ENCODE measurements at places on chromosomes 5 and 9.
A peak's percentile ranks its signal among the peaks of the same experiment; 100 is the strongest.

- no peak for DNase-seq
Measured at GRCh38 chr5:123709422-123709821, 197.4 kb downstream of the CSNK1G3 start.

DNA sequence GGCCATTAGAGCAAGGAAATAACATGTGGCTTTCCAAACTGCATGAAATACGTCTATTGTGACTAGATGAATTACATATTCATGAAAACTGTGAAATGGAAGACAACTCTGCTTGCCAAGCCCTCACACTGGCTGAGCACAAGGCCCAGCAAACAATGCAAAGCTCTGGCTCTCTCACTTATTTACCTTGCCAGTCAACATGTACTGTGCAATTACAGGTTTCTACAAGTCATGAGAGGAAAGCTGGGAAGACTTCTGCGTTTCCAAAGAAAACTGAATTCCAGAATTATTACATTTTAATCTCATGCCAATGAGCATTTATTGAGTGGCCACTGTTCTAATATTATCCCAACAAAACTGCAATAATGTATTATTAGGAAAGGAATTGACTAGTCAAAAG is 12.1 kb upstream of the C5orf63 start:
- no peak for DNase-seq

- DNase-seq = no peak
Measured at GRCh38 chr9:13020146-13021040, 245.6 kb downstream of the LURAP1L start.

DNA sequence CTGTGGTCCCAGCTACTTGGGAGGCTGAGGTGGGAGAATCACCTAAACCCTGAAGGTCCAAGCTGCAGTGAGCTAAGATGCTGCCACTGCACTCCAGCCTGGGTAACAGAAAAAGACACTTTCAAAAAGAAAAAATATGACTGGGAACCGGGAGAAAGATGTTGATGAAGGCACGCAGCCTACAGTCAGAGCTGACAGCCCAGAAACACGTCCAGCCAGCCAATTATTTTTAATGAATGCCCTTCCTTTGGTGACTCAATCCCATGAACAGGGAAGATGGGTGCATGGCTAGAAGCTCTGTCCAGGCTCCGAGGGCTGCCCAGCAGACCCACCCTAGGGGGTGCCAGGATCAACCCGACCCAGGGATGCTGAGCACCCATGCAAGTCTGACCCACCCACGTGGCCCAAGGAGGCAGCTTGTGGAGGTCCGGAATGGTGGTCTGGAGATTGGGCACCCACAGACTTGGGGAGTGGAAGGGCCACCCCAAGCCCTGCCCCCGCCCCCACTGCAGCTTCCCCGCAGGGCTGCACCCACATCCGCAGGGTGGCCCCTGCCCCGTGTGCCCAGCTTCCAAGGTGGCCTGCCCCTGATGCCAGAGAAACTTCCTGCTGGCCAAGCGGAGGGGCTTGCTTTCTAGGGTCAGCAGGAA is 51.0 kb downstream of the ADAMTS2 start:
- no peak for DNase-seq

DNA sequence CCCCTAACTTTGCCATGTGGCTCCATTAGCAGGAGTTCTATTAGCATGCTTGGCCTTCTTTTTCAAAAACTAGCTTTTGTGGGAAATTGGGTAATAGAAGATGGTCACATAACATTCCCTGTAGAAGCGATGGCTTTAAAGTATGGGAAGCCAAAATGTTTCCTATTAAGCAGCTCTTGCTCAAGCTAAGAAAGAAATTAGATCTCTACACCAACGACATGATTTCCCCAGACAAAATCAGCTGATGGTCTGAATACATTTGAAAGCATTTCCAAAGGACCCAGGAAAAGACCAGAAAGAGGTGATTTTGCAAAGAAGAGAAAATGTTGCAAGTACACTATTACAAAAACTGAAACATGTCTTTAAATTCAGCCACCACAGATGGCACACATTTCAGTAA is 4.8 kb upstream of the NFIL3 start:
- DNase-seq = no peak

- DNase-seq = no peak
Measured at GRCh38 chr9:83778164-83778563, 39.4 kb downstream of the GKAP1 start.

DNA sequence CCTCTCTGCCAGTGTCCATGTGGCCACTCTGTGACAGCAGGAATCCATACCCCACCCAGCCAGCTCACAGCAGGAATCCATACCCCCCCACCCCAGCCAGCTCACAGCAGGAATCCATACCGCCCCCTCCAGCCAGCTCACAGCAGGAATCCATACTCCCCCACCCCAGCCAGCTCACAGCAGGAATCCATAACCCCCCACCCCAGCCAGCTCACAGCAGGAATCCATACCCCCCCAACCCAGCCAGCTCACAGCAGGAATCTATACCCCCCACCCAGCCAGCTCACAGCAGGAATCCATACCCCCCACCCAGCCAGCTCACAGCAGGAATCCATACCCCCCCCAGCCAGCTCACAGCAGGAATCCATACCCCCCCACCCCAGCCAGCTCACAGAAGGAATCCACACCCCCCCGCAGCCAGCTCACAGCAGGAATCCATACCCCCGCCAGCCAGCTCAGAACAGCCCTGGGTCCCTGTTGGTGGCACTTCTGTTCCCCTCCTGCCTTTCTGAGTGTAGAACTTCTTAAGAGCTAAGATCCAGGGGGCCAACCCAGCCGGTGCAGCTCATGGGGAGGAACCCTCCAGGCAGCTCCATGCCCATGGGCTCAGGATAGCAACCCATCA is 8.4 kb upstream of the RXRA start:
- no peak for DNase-seq

- peak; percentile 26 for DNase-seq
Measured at GRCh38 chr9:91837981-91838731, 111.9 kb downstream of the ROR2 start.

GRCh38 chr9:36938617-36939016 is 95.5 kb downstream of the PAX5 start:
- no peak for DNase-seq

DNA sequence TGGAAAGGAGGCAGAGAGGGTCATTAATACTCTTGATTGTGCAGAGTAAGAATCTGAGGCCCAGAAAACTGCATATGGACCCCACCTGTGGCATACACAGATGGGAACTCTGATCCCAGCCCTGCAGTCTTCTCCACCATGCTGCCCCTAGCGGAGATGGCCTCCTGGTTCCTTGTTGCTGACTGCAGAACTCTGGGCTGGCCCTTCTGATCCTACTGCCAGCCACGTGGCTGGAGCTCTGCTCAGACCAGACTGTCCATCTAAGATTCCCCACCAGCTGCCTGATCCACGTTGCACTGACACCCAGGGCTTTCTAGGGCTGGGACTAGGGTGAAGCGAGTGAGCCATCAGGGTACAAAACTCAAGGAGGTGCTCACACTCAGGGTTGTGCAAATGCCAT is 245.7 kb upstream of the NR4A3 start:
- DNase-seq = no peak

DNA sequence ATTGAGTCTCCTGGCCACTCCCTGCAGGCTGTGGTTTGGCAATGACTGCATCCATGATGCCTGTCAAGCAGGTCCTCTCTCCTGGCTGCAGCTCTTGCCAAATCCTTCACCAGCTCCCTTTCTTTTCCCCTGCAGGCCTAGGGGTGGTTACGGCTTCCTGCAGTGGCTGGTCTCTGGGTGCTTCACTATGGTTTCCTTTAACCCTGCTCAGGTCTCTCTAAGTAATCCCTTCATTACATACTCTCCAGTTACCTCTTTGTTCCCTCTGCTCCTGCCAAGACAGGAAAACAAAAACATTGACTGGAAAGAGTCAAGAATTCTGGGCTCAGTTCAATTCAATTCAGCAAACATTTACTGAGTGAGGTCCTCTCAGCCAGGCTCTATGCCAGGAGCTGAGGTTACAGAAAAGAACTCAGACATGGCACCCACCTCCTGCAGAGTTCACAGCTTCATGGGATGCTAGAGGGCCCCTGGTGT is 19.8 kb upstream of the PTPN3 start:
- no peak for DNase-seq

DNA sequence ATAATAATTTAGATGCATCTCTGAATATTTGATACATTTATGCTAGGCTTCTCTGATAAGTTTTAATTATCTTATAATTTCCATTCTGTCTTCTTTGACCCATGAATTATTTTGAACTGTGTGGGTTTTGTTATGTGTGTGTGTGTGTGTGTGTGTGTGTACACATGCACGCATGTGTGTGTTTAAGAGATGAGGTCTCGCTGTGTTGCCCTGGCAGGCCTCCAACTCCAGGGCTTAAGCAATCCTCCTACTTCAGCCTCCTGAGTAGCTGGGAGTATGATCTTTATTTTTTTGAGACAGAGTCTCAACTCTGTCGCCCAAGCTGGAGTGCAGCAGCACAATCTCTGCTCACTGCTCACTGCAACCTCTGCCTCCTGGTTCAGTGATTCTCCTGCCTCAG is 75.4 kb downstream of the NDUFAF2 start:
- no peak for DNase-seq

DNA sequence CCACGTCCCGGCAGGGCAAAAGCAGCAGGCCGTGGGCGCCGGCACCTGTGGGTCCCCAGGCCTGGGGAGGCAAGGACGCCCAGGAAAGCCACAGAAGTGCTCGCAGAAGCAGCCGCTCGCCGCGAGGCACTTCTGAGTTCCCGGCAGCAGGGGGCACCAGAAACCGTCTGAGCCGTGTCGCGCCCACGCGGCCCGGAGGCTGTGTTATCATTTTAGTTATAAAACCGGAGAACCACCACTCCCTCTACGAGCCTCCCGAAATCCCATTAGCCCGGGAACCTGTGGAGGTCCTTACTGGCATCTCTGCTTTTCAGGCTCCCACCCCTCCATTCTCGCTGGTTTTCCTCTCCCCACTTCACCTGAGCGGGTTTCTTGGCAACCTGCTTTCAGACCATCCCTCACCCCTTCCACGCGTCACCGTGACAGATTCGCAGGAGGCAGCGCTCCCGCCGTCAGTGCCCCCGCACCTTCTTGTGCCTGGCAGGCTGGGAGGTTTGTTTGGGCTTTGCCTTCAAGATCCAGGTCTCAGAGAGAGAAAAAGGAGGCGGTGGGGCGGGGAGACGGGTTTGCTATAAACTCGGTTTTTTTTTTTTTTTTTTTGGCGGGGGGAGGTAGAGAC is 2.3 kb downstream of the GDNF start:
- DNase-seq = peak; percentile 71

GRCh38 chr5:91423871-91424270 is 40.8 kb upstream of the ARRDC3 start:
- DNase-seq = no peak

- no peak for DNase-seq
Measured at GRCh38 chr9:132214027-132214622, 52.3 kb downstream of the NTNG2 start.

GRCh38 chr5:1367149-1367548 is 22.2 kb upstream of the CLPTM1L start:
- no peak for DNase-seq

DNA sequence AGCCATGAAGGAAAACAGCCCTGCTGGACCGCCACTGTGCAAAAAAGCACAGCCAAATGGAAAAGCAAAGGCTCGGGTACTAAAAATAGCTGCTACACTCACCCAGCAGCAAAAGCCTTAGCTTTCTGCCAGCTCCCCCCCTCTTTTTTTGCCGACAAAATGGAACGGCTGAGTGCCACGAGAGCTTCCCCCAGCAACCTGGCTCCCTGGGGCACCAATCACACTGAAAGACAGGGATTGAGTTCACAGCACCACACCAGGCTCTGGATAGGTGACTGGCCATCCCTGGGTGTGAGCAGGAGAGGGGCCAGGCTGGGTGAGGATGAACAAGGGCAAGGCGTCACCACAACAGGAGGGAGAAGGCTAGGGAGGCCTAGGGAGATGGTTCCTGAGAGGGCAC is 66.7 kb downstream of the SIL1 start:
- DNase-seq = no peak

GRCh38 chr5:145396888-145397287 is 438.3 kb downstream of the PRELID2 start:
- DNase-seq = no peak

DNA sequence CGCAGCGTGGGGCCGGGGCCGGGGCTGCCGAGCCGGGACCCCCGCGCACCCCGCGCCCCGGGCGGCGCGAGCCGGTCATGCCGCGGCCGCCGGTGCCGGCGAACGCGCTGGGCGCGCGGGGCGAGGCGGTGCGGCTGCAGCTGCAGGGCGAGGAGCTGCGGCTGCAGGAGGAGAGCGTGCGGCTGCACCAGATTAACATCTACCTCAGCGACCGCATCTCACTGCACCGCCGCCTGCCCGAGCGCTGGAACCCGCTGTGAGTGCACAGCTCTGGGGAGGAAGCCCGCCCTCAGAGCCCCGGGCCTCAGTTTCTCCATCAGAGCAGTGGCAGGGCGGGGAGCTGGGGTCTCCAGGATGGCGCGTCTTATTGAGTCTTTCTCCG is 335 bp downstream of the GALNT12 start:
- no peak for DNase-seq

DNA sequence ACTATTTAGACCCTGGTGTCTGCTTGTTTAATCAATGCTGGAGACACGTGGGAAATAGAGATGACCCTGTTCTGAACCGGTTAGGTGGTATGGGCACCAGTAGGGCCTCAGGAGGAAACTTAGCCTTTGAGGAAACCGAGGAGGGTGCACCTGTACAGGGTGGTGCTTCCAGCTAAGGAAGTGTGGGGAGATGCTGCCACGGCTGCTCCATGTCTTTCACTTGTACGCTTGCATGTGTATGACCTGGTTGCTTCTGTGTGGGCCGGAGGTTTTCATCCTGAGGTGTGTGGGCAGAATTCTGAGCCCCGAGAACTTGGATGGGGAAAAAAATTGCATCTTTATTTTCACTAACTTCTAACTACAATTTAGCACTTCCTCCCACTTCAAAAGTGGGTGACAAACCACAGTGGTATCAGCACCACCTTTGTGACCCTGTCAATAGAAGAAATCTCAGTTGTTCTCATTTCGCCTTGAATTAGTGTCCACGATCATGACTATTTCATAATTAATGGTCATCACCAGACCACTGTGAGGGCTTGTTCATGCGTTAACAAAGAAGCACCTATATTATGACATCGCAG is 99.8 kb upstream of the SPATA31C2 start:
- no peak for DNase-seq

GRCh38 chr5:67809589-67809988 is 406.0 kb upstream of the PIK3R1 start:
- DNase-seq = no peak

DNA sequence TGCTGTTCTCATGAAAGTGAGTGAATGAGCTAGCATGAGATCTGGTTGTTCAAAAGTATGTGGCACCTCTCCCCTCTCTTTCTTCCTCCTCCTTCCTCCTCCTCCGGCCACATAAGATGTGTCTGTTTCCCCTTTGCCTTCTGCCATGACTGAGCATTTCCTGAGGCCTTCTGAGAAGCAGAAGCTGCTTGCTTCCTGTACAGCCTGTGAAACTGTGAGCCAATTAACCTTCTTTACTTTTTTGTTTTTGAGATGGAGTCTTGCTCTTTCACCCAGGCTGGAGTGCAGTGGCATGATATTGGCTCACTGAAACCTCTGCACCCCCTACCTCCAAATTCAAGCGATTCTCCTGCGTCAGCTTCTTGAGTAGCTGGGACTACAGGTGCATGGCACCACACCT is 6.1 kb downstream of the S100Z start:
- no peak for DNase-seq

DNA sequence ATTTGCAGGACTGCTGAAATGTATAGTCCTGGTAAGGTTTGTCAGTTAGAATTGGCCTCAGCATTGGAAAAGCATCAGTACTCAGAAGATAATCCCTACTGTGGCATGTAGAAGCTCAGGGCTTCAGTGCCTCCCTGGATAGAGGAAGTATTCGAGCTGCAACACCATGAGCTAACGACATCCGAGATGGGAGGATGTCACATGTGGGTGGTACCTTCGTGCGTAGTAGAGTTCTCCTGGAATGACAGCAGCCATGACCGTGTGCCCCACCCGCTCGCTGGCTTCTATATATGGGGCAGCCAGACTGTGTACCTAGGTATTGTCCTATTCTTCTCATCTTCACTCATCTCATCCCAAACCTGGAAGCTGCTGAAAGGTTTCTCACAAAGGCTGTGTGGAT is 345.8 kb upstream of the KLF9 start:
- DNase-seq = peak; percentile 44
